ENCODE measurements at places on chromosomes 2 and 18.
A peak's percentile ranks its signal among the peaks of the same experiment; 100 is the strongest.

DNA sequence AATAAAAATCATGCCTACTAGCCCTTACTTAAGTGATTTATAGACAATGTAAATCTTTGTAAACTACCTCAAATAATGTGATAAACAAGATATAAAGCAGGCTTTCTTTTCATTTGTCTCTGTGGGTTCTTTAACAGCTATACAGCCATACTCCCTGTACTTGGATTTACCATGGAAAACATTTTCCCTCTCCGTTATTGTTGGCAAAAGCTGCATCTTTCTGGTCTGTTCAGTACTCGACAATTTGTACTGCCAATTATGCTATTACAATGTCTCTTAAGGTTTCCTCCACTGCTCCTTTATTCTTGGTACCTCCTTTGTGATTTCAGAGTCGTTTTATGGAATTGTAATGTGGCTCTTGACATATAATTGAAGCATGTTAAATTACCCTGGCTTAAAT is 426.3 kb upstream of the PKDCC start:
- DNase-seq: no peak

GRCh38 chr2:119064567-119064966 is 94.0 kb downstream of the C1QL2 start:
- no peak for DNase-seq

DNA sequence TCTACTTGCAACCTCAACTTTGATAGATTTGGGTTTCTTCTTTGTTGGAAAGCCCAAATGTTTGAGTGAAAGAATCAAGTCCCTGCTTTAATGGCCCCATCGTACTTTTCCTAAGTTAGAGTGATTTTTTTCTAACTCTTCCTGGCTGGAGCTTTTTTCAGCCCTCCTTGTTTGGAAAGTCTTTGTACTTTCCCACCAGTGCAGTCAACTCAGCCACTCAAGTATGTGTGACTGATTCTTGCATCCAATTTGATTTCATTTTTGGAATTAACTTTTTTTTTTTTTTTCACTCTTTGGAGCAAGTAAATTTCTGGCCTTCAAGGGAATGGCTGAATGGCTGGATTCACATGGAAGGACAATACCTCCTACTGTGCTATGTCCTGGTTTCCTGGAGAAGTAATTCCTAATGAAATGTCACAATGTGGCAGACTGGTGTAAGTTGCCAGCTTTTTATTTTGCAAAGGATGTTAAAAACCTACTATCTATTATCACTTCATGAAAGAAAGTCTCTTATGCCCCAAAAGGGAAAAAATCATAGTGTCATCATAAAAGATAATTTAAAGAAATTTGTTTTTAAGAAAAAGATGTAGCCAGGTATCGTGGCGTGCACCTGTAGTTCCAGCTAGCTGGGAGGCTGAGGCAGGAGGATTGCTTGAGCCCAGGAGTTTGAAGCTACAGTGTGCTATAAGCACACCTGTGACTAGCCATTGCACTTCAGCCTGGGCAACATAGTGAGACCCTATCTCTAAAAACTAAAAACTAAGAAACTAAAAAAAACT is 76.0 kb upstream of the ZFP36L2 start:
- no peak for DNase-seq

DNA sequence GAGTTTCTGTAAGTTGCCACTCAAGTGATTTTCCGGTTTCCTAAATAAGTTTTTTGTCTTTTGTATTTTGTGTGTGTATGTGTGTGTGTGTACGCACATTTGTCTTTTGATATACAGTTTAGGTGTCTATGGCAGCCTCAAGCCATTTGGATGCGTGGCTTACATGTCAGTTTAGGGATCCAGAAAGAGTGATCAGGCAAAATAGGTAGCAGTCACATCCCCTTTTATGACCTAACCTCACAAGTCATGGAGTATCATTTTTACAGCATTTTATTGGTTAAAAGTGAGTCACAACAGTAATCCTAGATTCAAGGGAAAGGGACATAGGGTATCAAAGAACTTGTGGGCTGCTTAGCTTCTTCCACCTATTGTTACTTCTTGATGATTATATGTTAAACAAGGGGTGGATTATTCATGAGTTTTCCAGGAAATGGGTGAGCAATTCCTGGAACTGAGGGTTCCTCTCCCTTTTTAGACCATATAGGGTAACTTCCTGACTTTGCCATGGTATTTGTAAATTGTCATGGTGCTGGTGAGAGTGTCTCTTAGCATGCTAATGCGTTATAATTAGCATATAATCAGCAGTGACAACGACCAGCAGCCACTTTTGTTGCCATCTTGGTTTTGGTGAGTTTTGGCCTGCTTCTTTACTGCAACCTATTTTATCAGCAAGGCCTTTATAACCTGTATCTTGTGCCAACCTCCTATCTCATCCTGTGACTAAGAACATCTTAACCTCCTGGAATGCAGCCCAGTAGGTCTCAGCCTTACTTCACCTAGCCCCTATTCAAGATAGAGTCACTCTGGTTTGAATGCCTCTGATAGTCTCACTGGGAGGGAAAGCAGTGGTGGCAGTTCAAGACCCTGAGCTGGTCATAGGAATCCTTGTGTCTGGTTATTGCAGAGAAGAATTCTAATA is 8.6 kb upstream of the SOCS6 start:
- DNase-seq: no peak

- DNase-seq: no peak
Observed at GRCh38 chr2:226971770-226972169, 135.9 kb downstream of the RHBDD1 start.

DNA sequence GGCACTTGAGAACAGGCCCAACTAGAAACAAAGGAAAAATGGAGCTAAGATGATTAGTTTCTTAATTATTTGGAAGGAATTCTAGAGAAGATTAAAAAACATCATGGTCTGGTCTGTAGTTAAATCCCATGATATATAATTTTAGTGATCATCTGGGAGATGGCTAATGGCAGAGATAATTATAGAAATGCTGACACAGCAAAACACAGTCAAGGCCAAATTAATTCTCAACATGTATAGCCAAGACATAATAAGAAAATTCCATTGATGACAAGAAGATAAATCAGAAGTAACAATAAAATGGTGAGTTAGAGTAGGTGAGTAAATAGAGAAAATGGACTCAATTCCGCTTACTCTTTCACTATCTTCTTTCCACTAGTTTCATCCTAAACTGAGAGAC is 59.2 kb upstream of the ITGA4 start:
- DNase-seq: no peak

DNA sequence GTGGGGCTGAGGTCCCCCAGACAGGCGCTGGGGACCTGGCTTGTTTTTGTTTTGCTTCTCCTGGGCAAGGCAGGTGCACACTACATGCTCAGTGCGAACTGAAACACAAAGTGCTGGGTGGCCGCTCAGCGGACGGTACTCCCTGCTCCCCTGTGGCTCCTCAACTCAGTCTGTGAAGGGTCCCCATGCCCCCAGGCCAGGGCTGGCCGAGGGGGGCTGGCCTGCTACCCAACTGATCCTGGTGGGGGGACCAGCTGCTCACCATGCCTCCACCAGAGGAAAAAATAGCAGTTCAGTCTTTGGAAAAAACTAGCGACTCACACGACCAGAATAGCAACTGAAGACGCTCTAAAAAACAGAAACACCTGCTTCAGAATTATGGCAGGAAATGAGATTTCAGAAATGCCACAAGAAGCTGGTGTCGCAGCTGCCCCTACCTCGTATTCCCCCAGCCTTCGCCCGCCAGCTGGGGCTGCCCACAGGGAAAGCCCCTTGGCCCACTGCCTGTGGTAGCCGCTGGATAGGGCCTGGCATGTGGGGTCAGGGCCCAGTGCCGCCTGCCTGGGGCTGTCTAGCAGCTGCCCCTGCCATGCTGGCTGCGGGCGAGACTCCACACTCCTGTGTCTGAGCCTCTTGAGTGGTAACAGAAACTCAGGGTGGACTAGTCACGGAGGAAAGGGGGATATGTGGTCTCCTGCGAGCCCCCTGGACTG is 43.7 kb downstream of the MEX3C start:
- DNase-seq: peak; percentile 48

DNA sequence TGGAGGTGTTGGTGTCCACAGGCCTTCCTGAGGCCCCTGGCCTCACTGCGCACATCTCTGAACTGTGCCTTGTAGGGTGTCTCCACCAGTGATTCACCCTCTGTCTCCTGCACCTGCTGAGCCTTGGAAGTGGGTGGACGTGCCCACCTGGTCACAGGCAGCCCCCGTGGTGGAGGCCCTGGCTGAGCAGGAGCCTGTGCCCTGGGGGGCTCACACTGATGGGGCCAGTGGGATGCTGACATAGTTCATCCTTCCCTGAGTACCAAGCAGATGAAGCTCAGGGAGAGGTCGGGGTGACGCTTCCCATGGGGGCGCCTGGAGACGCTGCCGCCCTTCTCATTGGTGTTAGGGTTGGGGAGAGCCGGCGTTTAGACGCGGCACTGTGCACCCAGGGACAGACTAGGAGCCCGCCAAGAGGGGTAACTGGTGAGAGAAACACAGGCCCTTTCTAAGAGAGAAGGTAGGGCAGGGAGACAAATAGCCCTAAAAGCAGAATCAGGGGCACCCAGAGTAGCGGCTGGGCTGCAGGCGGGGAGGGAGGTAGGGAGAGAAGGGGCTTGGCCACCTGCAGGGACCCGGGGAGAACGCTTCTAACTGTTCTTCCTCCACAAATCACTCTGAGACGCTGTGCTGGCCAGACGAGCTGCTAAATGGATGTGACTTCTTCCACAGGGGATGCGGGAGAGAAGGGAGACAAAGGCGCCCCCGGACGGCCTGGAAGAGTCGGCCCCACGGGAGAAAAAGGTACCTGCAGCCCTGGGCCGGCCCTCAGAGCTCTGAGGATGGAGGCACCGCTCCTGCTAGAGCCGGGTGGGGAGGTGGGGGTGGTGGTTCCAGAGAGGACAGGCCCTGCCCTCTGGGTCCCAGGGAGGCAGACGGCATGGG is 18.0 kb downstream of the COLEC11 start:
- DNase-seq: no peak

DNA sequence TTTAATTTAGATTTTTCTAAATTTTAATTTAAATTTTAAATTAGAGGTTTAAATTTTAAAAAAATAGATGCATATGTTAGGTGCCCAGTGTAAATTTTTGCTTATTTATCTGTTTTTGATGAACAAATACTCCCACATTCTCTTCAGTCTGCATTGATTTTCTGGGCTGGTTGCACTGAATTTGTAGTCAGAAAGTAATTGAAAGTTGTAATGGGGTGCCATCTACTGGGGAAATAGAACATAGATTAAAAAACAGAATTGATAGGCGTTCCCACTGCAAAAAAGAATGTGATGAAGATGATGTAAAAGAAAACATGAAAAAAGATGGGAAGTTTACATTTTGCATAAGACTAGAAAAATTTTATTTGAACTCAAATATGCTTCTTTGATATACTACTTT is 51.7 kb upstream of the CCDC85A start:
- no peak for DNase-seq

GRCh38 chr18:21960189-21960588 is 209.2 kb upstream of the GATA6 start:
- no peak for DNase-seq

DNA sequence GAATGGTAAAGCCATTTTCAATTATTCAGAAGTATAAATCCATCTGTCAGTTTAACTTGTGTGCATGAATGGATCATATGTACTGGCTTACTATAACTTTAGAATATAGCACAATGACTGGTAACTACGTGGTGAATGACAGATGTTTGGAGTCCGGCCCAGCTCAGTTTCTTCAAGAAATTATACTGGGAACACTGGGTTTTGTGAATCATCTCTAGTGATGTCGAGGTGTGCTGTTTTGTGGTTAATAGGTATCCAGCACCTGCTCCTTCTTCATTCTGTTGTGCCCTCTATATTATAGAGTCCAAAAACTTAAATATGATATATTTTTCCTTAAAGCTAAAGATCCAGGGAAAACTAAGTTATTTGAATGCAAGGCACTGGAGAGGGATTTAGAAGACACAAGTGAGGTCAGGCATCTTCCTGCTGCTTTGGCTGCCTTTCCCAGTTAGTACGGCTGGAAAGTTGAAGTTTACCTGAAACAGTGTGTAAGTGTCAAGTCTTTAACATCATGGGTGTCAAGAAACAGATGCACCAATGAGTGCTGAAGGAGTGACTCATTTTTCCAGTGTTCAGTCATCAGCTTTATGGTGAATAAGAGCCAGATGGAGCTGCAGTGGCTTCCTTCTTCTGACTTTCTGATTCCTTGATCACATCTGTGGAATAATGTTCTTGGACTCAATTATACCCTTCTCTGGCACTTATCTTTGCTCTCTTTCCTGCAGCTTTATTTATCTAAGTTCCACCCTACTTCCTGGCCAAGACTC is 1079.5 kb upstream of the CELF4 start:
- DNase-seq: no peak

DNA sequence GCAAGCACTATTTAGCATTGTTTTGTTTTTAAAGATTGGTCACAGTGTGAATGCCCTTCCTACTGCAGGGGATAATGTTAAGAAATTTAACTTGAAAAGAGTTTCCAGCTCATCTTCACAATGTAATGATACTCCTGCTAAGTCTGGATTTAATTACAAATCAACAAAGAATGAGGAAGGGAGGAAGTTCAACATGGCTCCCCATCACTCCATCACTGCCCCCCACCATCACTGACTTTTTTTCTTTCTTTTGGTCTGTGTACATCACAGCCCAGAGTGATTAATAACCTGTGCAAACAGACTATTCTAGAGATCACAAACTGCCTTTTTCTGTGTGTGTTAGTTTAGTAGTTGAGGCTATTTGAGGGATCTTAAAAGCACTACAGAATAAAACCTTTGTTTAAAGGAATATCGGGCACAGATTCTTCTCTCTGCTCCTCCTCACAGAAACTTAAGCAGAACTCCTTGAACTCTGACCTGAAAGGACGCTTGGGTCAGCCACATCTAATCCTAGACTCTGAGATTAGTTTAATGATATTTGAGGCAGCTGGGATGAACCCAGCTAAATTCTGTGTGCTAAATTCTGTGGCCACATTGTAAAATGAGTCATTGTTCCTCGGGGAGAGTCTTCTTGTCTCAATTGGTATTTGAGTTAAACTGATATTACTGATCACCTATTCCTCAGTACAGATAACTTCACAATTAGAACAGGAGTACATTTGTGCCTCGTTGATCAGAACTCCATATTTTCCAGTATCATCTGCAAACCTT is 47.8 kb downstream of the SATB2 start:
- DNase-seq: no peak

GRCh38 chr2:100539221-100539620 is 23.6 kb upstream of the PDCL3 start:
- DNase-seq: no peak

- no peak for DNase-seq
Observed at GRCh38 chr18:77123320-77124231, 9.0 kb downstream of the MBP start.

DNA sequence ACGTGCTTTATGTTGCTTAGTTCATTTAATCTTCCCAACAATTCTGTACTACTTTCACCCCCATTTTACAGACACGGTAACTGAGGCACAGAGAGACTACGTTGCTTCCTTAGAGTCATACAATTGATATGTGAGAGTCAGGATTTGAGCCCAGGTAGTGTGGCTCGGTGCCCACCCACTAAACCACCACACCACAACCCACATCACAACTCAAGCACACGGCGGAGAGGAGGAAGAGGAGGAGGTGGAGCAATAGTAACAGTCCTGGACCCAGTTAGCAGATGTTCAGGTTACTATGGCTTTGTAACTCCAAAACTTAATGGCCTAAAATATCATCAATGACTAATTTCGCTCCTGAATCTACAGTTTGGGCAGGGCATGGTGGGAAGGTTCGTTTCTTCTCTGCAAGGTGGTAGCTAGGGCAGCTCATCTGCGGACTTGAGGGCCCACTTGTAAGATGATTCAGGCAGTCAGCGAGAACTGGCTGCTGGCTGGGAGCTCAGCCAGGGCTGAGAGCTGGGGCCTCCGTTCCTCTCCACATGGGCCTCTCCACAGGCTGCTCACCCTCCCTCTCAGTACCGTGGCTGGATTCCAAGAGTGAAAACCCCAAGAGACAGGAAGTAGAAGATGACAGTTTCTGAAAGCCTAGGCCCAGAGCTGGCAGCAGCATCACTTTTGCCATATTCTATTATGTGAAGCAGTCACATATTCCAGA is 167.1 kb downstream of the ZFP36L2 start:
- no peak for DNase-seq
